ENCODE measurements at places on chromosomes 13 and 19. TPM values are rescaled to one million over a fixed set of nuclear protein-coding genes. Genes with fewer than 3 reads are reported as not detected.

CYP4F8 gene
- total RNA-seq: not detected

FFAR1 gene
- total RNA-seq: not detected

CTXN1 gene
- 6.5 TPM for total RNA-seq

ZSWIM9 gene
- total RNA-seq: 6.5 TPM

PROZ gene
- not detected for total RNA-seq

DNA sequence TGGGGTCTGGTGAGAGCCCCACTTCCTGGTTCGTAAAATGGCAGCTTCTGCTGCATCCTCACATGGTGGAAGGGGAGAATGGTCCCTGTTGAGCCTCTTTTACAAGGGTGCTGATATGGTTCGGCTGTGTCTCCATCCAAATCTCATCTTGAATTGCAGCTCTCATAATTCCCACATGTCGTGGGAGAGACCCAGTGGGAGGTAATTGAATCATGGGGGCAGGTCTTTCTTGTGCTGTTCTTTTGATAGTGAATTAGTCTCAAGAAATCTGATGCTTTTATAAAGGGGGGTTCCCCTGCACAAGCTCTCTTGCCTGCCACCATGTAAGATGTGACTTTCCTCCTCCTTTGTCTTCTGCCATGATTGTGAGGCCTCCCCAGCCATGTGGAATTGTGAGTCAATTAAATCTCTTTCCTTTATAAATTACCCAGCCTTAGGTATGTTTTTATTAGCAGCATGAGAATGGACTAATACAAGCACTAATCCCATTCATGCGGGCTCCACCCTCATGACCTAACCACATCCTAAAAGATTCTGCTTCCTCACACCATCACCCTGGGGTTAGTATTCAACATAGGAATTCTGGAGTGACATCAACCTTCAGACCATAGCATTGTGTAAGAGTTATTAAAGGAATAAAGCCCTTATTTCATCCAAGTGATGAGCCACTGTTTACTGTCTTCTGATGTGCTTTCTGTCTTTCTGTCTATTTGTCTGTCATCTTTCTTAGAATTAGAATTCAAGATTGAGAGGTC, 159.0 kb upstream of the IRS2 start:
- H3K27me3 ChIP-seq: no peaks in the 10 kb centered on the region
- DNase-seq: no peak
- no peaks in the 10 kb centered on the region for H3K4me1 ChIP-seq
- no peaks in the 10 kb centered on the region for H3K36me3 ChIP-seq
- H3K4me3 ChIP-seq: no peak overlapping the region
- no peak overlapping the region for H3K27ac ChIP-seq

GRCh38 chr13:79791471-79792042, 310.6 kb downstream of the NDFIP2 start:
- H3K4me3 ChIP-seq: no peak overlapping the region
- H3K4me1 ChIP-seq: no peaks in the 10 kb centered on the region
- no peak overlapping the region for H3K27ac ChIP-seq
- no peaks in the 10 kb centered on the region for H3K36me3 ChIP-seq
- no peak for DNase-seq

GRCh38 chr13:42735010-42735409, 46.4 kb upstream of the FAM216B start:
- DNase-seq: no peak
- H3K27ac ChIP-seq: no peak overlapping the region

GRCh38 chr19:10339380-10339960, at the start of gene ICAM3:
TSS of gene ICAM3 (minus strand) at chr19:10339624. CDS start at chr19:10339614, 10 bp downstream.
- H3K27ac ChIP-seq: peak within 1 kb of the TSS; percentile 81
- no peak within 1 kb of the TSS for H3K4me3 ChIP-seq
- peak; percentile 70 for DNase-seq
- H3K36me3 ChIP-seq: peaks cover 9% of the 10 kb centered on the region

GRCh38 chr19:28932446-28932845, 280.5 kb downstream of the UQCRFS1 start:
- no peak for DNase-seq
- no peak overlapping the region for H3K27ac ChIP-seq
- no peaks in the 10 kb centered on the region for H3K36me3 ChIP-seq
- H3K4me1 ChIP-seq: no peaks in the 10 kb centered on the region
- H3K27me3 ChIP-seq: peaks cover 14% of the 10 kb centered on the region

GRCh38 chr13:64688893-64689677, 2541.1 kb downstream of the PCDH9 start:
- no peak overlapping the region for H3K4me3 ChIP-seq
- H3K27me3 ChIP-seq: no peaks in the 10 kb centered on the region
- H3K4me1 ChIP-seq: no peaks in the 10 kb centered on the region
- H3K27ac ChIP-seq: no peak overlapping the region

Measured in left lung (tissue), 14 donors.